Stimulated activated CD4-positive, alpha-beta T cell treated with anti-CD3 and anti-CD28 coated beads, Interleukin-2, amount 100 ng/mL, for 24 hours (primary cell): ENCODE measurements at places on chromosomes 12 and 14.

DNA sequence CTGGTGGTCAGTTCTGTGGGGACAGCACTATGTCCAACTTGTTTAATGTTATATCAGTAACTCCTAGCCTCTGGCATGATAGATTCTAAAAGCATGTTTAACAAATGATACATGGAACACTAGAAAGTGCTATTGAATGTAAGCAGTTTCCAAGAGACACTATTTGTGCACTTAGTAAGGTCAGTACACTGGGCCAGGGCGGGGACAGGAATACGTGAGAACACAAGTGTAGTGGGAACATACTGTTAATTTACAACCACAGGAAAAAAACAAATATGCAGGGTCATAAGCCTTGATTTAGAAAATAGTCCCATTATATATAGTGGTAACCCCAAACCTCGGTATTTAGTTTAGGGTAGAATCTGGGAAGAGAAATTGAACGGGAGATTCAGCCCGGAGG lies 88.9 kb upstream of the SLC38A2 start:
- no peak for DNase-seq

DNA sequence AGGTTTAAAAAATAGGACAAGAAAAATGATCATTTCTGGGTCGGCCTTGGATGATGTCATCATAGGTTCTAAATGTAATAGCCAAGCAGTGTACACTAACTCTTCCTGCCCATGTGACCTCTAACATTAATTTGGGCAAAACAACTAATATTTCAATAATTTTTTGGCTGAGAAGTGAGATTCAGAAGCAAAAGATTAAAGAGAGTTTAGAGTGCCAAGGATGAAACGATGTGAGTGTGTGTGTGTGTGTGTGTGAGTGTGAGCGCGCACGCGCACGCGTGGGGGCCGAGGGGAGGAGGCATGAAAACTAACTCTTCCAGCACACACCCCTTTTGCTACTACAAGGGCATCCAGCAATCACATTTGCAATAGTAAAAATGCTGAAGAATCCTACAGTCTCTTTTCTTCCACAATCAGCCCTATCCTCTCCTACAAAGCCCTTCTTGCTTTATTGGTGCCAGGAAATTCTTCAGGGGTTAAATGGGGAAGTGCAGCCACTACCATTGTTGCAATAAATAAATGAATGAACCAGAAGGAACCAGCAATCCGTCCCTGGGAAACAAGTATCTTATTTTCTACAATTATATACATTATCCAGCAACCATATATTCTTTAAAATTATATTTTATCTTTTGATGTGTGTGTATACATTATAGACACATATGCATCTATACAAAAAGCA lies 52.9 kb downstream of the PEBP1 start:
- no peak for DNase-seq

GRCh38 chr14:65492266-65492665 lies 79.7 kb downstream of the FUT8 start:
- DNase-seq = no peak

GRCh38 chr12:68086019-68086603 lies 73.4 kb downstream of the IFNG start:
- no peak for DNase-seq

GRCh38 chr12:32025906-32026305 lies 66.7 kb downstream of the RESF1 start:
- peak; percentile 48 for DNase-seq

GRCh38 chr12:104508752-104509446 lies 52.2 kb downstream of the CHST11 start:
- no peak for DNase-seq

DNA sequence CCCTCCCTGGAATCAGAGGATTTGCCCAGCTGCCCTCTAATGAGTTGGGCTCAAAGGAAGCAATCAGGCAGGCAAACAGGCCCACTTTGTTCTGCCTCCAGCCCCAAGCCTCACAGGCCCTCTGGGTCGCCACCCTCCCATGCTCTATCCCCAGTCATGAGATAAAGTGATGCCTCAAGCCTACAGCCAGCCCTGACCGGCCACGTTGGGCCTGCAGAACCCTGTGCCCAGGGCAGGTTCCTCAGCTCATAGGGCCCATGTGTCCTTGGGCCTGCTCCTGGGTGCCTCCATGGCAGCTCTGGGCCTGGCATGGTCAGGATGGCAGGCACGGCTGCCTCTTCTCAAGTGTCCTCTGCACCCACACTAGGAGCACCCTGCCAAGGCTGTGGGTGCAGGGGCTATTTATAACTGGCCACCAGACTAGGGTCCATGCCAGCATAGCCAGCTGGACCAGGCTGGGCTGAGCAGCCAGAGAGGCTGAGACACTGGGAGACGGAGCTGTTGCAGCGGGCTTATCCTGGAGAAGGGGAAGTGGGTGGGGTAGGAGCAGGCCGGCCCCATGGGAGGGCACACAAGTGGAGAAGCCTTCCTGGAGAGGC lies 20.2 kb downstream of the HDAC7 start:
- no peak for DNase-seq

- DNase-seq = peak; percentile 36
Observed at GRCh38 chr12:118060301-118061010, 523 bp downstream of the WSB2 start.

DNA sequence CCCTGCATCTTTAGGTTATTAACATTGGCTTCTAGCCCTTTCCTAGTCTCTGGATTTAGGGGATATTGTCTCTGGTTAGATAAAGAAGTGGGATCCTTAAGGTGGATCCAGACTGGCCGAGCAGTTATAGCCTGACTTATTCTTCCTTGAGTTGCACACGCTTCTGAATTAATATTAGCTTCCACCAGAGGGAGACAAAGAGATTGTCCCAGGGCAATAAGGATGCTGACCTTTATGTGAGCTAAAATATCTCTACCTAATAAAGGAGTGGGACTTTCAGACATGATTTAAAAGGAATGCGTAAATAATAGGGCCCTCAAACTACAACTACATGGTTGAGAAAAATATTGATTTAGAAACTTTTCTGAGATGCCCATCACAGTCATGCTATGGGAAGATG lies 139.7 kb downstream of the SLCO1B3 start:
- no peak for DNase-seq

DNA sequence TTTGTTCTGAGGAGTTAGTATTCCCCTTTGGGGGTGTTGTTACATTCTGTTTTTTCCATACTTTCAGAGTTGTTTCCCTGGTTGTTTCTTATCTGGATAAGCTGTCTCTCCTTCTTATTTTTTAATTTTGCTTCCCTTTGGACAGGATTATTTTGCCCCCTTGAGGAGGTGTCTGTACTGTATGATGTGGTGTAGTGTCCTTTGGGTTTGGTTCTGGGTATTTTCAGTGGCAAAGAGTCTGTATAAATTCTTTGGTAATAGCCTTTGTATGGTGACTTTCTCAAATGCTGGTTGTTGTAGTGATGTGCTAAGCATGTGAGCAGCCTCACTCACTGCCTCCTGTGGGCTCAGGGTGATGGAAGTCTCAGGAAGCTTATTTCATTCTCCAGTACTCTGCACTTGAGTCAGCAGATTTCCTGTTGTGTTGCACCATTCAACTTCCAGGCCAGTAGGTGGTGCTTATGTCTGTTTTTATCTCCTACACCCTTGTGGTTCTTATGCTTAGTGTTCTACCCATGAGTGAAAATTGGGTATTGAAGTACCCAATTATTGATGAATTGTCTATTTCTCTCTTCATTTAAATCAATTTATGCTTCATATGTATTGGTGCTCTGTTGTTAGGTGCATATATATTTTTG lies 103.3 kb upstream of the PMCH start:
- no peak for DNase-seq

DNA sequence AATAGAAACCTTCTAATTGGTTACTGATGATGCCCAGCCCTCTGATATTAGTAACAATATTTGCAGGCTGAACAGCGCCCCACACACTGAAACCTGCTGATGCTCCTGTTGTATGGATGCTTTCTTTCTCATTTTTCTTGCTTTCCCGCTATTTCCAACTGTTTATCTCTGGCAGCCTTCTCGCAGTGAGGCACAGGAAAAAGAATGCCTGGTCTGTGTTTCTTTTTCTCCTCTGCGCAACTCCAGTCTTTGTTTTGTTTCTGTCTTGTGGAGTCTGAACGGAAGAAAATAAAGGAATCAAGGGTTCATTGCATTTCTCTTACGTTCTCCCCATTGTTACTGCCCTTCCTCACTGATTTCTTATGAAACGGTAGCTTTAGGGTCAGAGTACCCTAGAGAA lies 451.2 kb downstream of the EGLN3 start:
- DNase-seq = no peak

- no peak for DNase-seq
Observed at GRCh38 chr12:65656891-65657351, 167.4 kb upstream of the HMGA2 start.

DNA sequence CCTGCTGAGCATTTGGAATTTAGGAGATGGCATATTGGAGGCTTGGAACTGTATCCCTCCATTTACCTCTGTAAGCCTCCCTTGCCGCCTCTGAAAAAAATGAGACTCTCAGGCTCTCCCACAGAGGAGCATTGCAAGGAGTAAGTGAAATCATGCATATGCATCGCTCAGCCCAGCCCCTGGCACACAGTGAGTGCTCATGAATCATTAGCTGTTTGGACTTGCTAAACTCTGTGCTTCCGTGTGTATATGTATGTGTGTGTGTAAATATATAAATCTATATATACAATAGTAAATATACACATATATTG lies 17.1 kb upstream of the TBX3 start:
- DNase-seq = no peak

GRCh38 chr12:4454315-4454860 lies 8.8 kb upstream of the FGF6 start:
- DNase-seq = no peak

GRCh38 chr12:14873440-14874185 lies 12.0 kb downstream of the MGP start:
- DNase-seq = no peak

DNA sequence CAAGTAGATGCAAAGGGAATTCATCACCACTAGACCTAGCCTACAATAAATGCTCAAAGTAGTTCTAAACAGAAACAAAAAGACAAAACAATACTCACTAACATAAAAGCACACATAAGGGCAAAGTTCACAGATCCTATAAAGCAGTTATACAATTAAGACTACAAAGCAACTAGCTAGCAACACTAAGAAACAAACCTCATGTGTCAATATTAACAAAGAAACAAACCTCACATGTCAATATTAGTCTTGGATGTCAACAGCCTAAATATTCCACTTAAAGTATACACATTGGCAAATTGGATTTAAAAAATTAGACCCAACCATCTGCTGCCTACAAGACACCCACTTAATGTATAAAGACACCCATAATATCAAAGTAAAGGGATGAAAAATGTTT lies 152.7 kb downstream of the KCNK10 start:
- DNase-seq = no peak

DNA sequence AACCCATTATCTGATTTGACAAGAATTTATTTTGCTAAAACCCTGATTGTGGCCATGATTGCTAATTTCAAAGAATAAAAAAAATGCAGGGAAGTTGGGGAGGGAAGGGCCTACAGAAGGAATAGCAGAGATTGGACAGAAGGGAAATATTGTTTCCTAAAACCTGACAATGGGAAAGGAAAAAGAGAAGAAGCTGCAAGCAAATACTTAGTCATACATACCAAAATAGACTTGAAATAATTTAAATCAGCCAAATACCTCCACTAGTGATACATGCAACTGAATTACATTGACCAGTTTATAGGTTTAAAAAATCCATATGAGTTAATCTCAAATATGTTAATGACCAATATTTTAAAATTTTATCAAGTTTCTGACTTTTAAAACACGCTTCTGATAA lies 75.1 kb downstream of the PELI2 start:
- no peak for DNase-seq

GRCh38 chr12:40382217-40382616 lies 157.4 kb downstream of the LRRK2 start:
- DNase-seq = no peak

- DNase-seq = no peak
Observed at GRCh38 chr12:108831309-108831991, 25.9 kb downstream of the SSH1 start.

DNA sequence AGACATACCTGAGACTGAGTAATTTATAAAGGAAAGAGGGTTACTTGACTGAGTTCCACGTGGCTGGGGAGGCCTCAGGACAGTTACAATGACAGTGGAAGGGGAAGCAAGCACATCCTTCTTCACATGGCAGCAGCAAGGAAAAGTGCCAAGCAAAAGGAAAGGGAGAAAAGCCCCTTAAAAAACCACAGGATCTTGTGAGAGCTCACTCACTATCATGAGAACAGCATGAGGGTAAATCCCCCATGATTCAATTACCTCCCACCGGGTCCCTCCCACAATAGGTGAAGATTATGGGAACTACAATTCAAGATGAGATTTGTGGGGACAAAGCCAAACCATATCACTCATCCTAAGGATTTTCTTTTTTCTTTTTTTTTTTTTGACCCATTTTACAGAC lies 177.8 kb upstream of the EEA1 start:
- no peak for DNase-seq

GRCh38 chr12:78402366-78403134 lies 462.0 kb upstream of the SYT1 start:
- DNase-seq = no peak

- no peak for DNase-seq
Observed at GRCh38 chr12:127399451-127399850, 867.5 kb upstream of the TMEM132C start.

- DNase-seq = peak; percentile 49
Observed at GRCh38 chr12:14956024-14956891, 5.1 kb downstream of the ARHGDIB start.

GRCh38 chr14:43687921-43688320 lies 819.2 kb downstream of the FSCB start:
- no peak for DNase-seq

DNA sequence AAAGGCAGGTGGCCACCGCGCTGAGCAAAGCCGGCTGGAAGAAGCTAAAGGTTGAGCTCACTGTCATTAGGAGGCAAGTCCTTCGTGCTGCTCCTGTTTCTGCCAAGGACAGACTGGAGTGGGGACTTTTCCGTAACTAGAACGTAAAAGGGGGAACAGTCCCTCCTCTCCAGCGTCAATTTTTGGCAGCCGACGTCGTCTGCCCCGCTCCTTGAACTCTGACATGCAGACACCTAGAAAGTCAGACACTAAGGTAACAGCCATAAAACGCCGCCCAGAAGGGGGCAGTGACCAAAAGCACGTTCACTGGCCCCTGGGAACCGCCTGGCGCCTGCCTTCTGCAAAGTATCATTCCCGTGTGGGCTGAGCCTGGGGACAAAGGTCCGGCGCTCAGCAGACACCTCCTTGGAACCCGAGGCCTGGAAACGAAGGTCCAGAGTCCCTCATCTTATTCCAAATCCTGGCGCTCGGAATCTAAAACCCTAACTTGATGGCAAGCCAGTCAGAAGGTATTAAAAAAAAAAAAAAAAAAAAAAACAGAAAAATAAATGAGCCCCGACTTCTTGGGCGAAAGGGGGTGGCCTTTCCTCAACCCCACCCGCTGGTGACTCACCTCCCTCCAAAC lies 1.1 kb upstream of the LRP1 start:
- DNase-seq = peak; percentile 40

DNA sequence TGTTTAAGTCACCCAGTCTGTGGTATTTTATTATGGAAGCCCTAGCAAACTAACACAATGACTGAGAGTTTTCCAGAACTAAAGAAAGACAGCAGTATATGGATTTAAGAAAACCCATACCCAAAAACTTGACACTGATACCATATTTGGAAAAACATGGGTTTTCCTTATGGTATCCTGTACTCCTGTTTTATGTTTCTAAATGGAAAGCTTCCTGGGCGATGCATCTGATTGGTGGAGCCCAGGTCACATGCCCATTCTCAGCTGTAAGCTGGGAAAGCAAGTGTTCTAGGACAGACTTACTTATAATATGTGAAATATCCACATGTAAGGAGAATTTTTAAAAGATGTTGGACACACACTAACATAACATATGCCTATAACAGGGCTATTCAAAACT lies 4.5 kb upstream of the RNASE4 start:
- DNase-seq = peak; percentile 22
